Stimulated activated CD4-positive, alpha-beta T cell treated with anti-CD3 and anti-CD28 coated beads, TNF-alpha, amount 100 ng/mL, for 1 hour (primary cell): ENCODE measurements at places on chromosomes 2 and 18.

- no peak for DNase-seq
Measured at GRCh38 chr2:120230515-120231471, 7.6 kb upstream of the TMEM185B start.

DNA sequence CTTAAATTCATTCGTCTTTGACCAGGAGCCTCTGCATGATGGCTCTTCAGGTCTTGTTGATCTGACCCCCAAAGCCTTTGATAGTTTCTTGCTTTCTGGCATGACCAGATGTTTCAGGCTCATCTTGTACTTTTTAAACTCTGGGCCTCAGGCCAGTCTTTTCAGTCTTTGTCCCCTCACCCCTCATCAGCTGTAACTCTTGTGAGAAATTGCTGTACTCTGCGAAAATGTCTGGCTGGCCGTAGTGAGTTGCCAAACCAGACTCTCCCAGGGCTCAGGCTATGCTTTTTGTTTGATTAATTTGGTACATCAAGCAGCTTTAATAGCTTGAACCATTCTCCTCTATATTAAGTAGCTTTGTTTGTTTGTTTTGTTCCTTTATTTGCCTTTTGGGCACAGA lies 75.9 kb downstream of the BABAM2 start:
- no peak for DNase-seq

- DNase-seq, result no peak
Measured at GRCh38 chr2:174020026-174020425, 54.9 kb upstream of the SP3 start.

DNA sequence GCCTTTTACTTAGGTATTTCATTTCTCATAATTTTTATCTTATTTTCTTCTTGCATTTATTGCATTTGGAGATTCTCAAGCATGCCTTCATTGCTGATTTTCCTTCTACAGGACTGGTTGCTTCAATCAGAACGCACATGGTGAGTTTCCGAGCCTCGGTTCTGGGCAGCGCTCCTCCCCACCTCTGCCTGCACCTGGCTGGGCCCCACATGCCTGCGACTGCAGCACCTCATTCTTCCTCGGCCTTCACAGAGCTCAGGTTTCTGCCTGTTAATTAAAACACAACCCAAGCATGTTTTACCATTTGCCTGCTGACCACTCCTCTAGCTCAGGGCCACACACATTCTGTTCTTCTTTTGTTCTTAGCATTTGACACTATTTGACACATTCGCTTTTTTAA lies 398.8 kb downstream of the GALR1 start:
- no peak for DNase-seq

DNA sequence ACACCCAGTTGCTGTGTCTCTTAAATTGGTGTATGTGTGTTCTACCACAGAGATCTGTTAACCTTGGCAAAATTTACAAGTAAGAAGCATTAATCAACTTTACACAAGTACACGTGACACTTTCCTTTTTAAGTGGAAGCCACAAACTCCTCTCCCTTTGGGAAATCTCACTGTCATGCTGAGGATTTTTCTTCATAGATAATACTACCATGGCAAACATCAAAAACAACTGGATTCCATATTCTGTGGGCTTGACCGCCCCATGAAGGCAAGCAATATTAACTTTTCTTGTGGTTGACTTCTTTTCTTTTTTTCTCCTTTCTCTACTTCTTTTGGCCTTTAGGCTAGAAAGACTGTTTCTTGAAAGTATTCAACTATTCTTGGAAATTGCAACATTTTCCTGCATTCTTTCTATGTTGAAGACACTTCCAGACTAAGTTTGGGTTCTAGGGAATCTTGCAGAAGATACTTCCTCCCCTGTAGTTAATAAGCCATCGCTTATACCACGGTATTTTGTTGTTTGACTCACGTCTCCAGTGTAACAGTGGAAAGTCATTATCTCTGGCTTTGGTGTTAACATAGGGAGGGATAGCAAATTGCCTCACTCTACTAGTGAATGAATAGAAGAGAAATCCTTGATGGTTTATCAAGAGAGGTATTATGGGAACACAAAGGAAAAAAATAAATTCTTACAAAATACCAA lies 79.5 kb downstream of the SLC8A1 start:
- no peak for DNase-seq

DNA sequence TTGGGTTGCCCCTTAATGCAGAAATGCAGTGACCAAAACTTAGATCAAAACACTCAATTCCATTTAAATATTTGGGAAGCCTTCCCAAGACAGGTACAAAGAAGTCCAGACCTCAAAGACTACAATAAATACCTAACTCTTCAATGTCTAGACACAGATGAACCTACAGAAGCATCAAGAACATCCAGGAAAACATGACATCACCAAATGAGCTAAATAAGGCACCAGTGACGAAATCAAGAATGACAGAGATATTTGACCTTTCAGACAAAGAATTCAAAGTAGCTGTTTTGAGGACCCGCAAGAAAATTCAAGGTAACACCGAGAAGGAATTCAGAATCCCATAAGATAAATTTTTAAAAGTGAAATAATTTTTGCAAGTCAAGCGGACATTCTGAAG lies 140.2 kb downstream of the XIRP2 start:
- DNase-seq, result no peak

- no peak for DNase-seq
Measured at GRCh38 chr2:231583982-231584381, 8.7 kb upstream of the TEX44 start.

DNA sequence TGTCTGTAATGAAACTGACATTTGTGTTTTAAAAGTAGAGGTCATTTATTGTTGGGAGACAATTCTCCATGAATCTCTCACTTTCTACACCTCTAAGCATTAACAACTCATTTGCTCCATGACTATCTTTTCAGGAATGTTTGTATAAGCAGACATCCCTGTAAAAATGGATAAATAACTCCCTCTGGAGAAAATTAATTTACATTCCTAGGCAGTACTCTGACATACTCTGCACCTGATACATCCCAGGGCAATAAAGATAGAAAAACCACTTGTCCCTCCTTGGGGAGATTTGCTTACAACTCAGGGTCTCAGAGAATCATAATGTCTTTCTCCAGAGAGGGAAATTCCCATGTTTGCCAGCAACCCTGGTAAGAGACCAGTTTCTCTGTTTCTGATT lies 1037.7 kb upstream of the SLC39A10 start:
- no peak for DNase-seq

GRCh38 chr18:37259711-37260110 lies 305.9 kb downstream of the CELF4 start:
- DNase-seq, result no peak

GRCh38 chr2:10164601-10165000 lies 42.1 kb downstream of the RRM2 start:
- DNase-seq, result no peak

DNA sequence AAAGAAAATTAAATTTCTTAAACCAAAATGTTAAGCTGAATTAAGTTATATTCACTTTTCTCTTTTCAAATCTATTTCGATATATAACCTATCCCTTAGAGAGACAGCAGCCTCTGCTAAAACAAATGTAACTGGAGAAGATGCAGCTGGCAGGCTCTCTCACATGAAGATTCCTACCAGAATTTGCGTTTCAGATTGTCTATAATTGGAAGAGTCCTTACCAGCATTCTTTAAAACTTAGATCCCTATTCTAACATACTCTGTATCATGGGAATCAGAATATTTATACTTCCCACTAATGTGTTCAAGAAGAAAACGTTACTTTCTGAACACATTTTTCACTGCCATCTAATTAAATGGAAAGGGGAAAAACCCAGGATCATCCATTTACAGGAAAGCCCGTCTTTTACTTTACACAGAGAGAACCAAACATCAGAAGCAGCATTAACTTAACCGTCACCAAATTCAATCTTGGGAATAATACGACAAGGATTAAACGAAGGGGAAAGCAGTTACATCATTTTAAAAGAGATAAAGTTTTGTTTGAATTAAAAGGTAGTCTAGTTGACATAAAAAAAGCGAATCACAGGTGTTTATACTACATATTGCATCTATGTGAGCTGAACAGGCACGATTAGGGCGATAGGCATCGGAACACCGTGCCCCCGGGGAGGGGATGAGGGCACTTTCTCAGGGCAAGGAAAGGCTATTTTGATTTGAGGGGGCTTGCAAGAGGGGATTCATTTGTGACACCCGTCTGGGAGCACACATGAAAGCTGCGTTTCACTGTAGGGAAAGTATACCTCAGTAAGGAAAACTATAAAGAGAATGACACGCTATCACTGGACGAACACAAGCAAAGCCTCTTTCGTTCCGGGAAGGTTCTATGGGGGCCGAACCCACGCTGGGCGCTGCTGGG lies 1.3 kb downstream of the PTPN2 start:
- no peak for DNase-seq

GRCh38 chr2:224009605-224010315 lies 29.3 kb downstream of the SERPINE2 start:
- no peak for DNase-seq

GRCh38 chr2:48601349-48601748 lies 16.3 kb upstream of the GTF2A1L start:
- no peak for DNase-seq

DNA sequence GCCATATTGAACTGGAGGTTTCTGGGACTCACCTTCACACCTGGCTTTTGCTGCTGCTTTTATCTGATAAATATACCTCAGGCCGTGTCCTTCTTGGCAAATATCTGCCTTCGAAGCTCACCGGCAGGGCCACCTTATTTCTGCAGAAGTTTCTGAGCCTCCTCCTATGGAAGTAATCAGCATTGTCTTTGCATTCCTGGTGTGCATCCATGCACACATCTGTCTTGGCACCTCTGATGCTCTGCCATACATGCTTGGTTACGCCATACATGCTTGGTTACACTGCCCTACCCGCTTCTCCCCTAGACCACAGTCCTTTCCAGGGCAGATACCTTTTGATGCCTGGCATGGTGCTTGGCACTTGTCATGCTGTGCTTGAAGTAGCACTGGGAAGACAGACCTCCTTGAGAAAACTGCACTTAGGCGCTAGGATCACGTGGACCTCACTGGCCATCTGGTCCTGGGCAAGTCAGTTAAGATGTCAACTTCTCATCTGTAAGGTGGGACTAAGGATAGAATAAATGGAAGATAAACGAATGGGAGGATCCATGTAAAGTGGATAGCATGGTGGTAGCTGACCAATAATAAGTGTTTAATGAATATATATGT lies 66.8 kb downstream of the ZNF236 start:
- no peak for DNase-seq

GRCh38 chr2:109054865-109055264 lies 65.8 kb upstream of the EDAR start:
- DNase-seq, result no peak

DNA sequence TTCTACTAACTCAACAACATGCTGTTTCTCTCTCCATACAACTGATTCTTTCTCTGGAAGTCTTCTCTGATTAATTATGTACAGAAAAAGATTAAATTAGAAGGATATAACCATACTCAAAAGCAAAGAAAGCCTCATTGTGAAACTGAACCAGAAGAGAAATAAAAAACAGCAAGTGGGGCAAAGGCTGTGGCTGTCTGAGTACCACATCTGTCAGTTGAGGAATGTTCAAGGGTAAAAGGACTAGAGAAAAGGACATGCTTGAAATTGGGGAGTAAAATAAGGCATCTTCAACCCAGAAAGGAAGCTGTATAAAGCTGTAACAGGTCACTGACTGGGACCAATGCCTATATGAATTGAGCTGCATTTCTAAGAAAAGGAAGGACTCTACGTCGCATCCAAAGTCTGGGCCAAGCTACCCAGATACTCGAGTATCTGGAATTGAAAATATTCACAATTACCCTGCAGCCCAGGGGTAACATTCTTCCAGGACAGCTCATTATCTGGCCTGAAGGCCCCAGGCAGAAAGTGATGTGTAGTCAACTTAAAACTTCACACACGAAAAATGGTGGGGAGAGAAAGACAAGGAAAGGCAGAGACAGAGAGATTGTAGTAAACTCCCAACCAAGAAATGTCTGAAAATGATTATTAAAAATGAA lies 356.0 kb upstream of the GALNT5 start:
- DNase-seq, result no peak

DNA sequence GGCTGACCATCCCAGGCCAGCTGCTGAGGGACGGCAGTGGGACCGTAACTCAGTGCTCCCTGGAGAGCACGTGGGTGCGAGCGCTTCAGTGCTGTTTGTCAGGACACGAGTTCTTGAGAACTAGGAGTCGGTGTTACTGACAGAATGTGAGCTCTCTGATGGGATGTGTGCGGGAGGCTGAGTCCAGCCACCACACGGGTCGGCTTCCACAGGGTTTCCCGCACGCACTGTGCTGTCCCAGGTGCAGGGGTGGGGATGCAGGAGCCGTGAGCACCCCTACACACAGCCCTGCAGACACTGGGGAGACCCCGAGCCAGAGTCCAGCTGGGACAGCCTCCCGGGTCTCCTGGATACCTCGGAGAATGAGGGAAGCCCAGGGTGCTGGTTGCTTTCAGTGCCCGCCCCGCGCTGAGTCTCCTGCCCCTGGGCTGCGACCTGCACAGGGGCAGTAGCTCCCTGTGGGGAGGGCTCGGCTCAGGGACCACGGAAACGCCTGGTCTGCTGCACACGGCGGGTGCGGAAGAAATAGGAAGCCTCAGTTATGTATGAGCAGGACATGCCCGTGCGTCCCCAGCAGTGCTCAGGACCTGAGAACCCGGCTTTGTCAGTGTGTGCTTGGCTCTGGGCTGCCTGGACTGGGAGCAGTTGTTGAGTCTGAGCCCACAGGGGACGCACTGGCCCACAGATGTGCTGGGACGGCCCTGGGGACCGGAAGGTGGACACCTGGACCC lies 71.2 kb downstream of the KCNG2 start:
- DNase-seq, result no peak

DNA sequence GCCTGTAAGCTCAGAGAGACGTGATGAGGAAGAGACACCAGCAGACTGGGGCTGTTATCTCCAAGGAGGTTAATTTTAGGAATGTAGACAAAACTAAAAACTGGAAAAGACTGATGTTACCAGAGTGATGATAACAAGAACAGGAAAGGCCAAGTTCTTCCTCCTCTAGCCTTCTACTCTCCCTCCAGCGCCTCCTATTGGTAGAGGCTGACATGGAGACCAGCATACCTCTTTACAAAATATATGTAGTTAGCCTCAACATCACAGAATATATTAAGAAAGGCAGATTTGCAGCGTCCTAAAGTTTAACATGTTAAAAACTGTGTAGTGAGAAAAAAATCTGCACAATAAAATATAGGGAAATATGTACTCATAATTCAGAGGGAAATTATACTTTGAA lies 66.0 kb downstream of the TCF4 start:
- no peak for DNase-seq

DNA sequence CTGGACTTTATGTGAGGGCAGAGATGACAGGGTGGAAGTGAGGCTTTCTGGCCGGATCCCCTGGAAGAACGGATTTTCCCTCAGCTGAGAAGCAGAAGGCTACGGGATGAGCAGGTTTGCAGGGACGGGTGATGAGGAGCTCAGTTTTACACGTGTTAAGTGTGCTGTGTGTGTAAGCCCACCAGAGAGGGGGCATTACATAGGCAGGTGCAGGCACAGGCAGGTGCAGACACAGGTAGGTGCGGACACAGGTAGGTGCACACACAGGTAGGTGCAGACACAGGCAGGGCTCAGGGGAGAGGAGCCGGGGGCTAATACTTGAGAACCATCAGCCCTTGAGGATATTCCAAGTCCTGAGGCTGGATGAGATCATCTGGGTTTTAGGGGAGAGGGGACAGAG lies 107.7 kb downstream of the COPS8 start:
- DNase-seq, result no peak
